Amygdala (tissue), 56 donors: ENCODE measurements at places on chromosomes 5 and 9.
A peak's percentile ranks its signal among the peaks of the same experiment; 100 is the strongest.

DNA sequence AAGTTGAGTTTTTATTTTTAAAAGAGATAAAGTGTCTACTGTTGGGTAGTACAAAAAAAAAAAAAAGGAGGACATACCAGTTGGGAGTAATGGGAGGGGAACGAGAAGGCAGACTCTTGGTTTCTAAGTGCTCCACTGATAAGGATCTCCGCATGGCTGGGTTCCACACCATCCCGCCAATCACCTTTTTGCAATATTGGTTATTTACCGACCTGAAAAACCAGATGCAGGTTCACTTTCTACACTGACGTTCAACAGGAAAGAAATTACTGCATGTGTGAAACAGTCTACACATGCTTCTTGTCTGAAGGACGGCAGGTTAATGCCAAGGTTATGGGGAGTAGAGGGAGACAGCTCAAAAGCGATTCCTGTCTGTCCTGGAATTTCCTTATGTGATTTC, 75.5 kb downstream of the PTPN3 start:
- no peak for DNase-seq

DNA sequence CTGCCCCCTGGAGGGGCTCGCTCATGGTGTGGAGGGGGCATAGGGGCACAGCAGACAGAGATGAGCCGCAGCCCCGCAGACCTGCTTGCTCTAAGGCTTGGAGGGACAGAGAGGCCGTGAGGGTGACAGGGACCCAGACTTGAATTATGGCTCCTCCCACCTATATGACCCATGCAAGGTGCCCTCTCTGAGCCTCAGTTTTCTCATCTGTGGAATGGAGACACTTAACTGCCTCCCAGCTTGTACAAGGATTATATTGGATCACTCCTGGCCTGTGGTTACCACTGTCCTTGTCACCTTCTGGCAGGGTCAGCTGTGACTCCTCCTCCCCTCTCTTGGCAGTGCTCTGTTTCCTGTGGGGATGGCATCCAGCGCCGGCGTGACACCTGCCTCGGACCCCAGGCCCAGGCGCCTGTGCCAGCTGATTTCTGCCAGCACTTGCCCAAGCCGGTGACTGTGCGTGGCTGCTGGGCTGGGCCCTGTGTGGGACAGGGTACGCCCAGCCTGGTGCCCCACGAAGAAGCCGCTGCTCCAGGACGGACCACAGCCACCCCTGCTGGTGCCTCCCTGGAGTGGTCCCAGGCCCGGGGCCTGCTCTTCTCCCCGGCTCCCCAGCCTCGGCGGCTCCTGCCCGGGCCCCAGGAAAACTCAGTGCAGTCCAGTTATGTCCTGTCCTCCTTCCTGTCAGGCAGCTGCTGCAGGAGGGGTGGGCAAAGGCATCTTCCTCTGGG, 4.7 kb upstream of the CACFD1 start:
- no peak for DNase-seq

- no peak for DNase-seq
These were observed 270.2 kb downstream of the SLF1 start for GRCh38 chr5:94888674-94889073.

DNA sequence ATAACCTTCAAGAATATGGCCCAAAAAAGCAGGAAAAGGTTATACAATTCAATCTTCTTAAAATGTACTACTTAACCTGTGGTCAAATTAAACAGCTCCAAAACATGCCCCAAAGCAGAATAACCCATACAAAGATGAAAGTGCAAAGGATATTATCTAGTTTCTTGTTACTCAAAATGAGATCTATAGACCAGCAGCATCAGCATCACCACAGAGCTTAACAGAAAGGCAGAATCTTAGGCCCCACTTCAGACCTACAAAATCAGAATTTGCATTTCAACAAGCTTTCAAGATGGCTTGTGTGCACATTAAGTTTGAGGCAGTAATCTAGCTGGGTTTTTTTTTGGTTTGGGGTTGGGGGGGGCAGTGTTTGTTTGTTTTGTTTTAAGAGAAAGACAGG, 54.0 kb downstream of the SCAI start:
- DNase-seq = no peak

- DNase-seq = no peak
These were observed 16.8 kb upstream of the PTGES start for GRCh38 chr9:129769669-129770068.

- no peak for DNase-seq
These were observed 2.3 kb downstream of the CCDC69 start for GRCh38 chr5:151221574-151221973.

- no peak for DNase-seq
These were observed 41.5 kb downstream of the VAV2 start for GRCh38 chr9:133950629-133951111.

GRCh38 chr9:29199975-29200374, 1626.7 kb upstream of the C9orf72 start:
- DNase-seq = no peak

DNA sequence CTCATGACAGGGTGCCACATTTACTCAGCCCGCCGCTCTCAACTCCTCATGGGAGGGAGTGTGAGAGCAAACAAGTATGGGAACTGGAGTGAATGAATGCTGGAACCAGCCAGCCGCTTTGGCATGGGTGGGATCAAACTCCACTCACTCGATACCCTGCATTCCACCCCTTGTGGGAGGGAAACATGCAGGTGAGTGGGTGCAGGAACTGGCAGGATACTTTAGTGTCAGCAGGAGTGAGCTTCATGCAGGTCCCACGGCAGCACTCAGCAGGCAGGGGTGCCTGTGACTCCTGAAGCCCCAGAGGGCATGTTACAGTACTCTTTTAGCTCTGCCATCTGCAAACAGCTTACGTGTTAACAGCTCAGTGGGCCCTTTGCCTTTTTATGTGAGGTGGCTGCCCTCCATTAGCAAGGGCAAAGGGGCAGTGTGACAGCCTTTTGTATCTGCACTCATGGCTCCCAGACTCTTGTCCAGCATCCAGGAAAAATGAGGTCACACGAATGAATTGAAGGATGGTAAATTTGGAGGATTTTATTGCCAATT, 433.2 kb upstream of the NMUR2 start:
- no peak for DNase-seq

DNA sequence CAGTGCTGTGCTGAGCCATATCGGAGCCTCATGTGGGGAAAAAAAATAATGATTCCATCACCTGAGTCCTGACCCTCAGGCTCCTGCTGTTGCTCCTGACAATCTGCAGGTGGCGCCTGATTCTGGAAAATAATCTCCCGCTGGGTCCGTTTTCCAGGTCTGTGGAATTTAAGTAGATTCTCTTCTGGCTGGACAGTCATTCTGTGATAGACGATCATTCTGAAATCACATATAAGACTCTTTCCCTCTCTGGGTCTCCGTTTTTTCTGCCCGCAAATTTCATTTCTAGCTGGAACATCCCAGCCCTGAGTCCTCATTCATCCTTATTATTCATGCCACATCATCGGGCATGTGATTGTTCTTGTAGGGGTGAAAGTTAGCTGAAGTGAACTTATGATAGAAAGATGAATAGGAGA, 22.1 kb upstream of the STXBP1 start:
- DNase-seq = no peak

DNA sequence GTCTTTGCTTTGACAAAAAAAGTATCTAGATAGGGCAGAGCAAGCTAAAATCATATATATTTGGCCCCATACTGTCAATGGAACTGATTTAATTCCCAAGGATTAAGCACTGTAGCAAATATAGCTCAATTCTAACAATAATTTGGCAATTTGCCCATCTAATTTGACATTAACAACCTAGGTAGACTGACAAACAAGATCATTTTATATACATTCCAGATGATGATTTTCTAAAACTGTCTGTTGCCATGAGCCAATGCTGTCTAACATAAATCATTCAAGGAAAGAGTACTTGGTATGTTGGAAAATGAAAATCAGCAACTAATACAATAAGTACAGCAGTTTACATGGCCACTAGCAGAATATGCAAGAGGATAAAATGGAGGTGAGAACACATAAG, 32.1 kb downstream of the MCTP1 start:
- no peak for DNase-seq

- no peak for DNase-seq
These were observed 246.3 kb downstream of the BNC2 start for GRCh38 chr9:16623989-16624743.

DNA sequence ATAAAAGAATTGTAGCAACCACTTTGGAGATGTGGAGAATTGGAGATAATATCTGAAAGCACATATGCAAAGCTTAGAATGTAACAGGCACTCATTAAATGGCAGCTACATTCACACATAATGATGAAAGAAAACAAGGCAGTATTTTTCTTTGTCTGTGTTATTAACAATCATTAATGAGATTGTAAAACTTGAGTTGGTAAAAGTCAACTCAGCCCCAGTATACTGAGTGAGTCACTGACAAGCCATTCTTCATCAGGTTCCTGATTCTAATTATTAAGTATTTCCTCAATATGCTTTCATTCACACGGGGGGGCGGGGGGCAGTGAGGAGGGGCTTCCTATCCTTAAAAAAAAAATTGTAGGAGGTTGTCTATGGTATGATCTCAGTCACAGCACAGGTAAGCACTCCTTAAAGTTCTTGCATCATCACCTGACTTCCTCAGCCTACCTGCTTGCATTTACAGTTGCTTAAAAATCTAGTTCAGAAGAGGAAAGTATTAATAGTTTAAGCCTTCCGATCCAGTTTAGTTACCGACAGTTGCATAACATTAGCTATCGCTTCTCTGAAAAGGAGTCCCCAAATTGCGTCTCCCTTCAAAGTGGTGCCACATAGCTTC, 379.8 kb downstream of the EFNA5 start:
- DNase-seq = no peak

DNA sequence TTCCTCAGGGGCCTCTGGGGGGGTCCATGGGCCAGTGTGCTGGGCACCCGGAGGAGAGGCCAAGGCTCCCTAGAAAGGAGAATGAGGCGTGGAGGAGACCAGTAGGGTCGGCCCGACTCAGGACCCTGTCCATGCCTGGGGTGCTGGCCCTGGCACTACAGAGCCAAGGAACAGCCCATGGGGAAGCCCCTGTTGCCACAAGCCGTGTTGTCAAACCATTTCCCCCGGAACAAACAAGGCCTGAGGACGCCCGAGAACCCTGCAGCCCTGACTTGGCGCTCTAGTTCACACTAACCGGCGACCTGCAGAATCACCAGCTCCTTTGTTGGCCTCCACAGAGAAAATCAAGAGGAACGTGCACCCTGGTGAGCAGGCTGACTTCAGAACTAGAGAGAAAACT, 41.6 kb upstream of the SLC12A7 start:
- no peak for DNase-seq

DNA sequence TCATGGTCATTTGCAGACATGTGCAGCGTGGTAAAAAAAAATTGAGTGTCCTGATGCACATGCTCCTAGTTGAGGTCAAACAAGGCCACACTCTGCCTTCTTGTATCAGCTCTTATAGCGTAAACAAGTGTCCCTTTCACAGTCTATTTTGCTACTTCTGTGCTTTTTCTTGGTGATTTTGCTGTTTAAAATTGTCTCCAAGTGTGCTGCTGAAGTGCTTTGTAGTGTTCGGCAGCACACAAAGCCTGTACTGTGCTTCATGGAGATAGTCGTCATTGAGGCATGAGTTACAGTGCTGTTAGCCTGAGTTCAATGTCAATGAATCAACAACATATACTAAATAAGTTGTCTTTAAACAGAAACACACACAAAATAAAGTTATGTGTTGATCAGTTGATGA, 690.4 kb upstream of the MEF2C start:
- DNase-seq = no peak

GRCh38 chr5:110844251-110844650, 105.4 kb downstream of the SLC25A46 start:
- no peak for DNase-seq

- no peak for DNase-seq
These were observed 148.2 kb downstream of the GIN1 start for GRCh38 chr5:102971676-102972293.

- DNase-seq = peak; percentile 63
These were observed 6.9 kb upstream of the GSN start for GRCh38 chr9:121261107-121261460.

DNA sequence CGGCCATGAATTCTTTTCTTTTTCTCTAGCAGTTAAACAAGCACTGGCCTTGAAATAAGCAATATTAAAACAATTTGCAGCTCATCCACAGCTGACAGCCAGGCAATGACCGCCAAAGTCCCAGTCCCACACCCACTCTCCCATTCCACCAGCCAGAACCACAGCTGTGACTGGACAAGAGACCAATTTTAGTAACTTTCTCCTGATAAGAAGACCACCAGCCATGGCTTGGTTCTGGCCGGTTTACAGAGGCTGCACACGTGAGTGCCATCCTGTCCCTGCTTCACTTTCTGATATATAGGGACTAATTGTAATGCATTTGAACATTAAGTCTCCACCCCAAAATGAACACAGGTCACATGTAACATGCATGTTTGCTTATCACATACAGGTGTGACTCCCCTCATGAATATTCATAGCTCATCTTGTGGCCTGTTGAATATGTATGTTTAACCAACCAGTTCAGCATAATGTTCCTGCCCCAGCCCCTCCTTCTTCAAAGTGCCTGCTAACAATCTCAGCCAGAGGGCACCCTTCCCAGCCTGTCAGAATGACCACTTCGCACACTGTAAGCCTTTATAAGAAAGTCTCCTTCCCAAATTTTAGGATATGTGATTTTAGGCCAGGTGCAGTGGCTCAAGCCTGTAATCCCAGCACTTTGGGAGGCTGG, 23.9 kb upstream of the FANCC start:
- no peak for DNase-seq

DNA sequence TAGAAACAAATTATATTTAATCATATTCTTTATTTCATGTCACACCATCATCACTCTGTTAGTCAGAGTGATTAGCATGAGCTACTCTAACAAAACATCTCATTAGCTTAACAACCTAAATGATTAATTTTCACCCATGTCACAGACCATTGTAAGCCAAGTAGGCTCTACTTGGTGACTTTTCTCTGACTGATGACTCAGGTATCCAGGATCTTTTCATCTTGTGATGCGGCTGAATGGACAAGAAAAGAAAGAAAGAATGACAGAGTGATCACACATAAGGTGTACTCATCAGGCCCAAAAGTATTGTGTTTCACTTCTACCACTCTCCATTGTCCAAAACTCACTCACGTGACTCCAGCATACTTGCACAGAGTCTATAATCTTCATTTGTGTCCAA, 299.3 kb downstream of the ANXA1 start:
- no peak for DNase-seq

- DNase-seq = no peak
These were observed 32.1 kb downstream of the NADK2 start for GRCh38 chr5:36209664-36210063.

DNA sequence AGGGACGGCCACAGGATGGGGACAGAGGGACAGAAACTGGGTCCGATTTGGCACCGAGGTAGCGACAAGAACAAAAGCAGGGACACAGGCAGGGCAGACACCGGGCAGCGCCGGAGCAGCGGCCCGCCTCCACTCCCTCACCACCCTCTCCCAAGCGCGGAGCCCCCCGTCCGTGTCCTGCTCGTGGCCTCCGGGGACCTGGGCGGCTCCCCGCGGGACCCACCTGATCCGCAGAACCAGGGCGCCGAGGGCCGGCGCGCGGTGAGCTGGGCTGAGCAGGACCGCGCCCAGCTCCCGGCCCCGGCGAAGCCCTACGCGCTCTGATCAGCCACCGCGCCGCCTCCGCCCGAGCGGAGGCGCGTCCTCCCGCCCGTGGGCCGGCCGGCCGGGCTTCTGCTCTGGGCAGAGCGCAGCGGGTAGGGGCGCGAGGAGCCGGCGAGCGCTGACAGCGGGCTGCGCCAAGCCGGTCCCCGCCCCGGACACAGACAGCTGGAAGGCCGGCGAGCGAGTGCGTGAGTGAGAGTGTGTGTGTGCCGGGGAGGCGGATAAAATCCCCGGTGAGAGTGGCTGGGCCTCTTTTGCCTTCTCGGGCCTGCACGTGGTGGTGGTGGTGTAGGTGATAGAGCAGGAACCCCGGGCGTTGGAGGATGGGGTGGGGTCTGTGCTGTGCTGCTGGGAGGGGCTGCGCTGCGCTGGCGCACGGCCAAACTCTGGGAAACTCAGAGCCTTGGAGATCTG, at the start of gene GGTA1:
TSS of gene GGTA1 (minus strand) at position 418 of the 738 bp plus-strand sequence. CDS start 31,922 bp downstream, outside the sequence.
- peak; percentile 25 for DNase-seq

GRCh38 chr5:107564931-107565372, 105.8 kb downstream of the EFNA5 start:
- DNase-seq = no peak
